Small intestine (tissue), 16 donors: ENCODE measurements at places on chromosomes 12 and 14.

DNA sequence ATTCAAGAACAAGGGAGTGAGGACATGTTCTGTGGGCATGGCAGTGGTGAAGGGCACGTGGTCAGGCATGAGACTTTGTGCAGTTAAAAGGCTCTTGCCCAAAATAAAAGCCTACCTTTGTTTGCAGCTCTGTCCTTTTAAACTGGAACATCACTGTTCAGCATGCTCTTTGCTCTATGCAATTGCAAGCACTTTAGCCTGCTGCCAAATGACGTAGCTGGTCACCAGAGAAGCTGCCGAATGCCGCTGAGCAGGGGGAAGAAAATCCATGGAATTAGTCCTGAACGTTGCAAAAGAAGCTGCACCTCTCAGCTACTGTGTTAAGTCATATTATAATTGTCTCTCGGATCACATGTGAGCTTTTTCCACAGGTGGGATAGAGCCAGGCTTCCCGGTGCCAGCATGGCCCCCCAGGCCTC, 176.3 kb upstream of the DIO2 start:
- DNase-seq: no peak

GRCh38 chr12:26741584-26742227, 91.3 kb downstream of the ITPR2 start:
- DNase-seq: no peak

DNA sequence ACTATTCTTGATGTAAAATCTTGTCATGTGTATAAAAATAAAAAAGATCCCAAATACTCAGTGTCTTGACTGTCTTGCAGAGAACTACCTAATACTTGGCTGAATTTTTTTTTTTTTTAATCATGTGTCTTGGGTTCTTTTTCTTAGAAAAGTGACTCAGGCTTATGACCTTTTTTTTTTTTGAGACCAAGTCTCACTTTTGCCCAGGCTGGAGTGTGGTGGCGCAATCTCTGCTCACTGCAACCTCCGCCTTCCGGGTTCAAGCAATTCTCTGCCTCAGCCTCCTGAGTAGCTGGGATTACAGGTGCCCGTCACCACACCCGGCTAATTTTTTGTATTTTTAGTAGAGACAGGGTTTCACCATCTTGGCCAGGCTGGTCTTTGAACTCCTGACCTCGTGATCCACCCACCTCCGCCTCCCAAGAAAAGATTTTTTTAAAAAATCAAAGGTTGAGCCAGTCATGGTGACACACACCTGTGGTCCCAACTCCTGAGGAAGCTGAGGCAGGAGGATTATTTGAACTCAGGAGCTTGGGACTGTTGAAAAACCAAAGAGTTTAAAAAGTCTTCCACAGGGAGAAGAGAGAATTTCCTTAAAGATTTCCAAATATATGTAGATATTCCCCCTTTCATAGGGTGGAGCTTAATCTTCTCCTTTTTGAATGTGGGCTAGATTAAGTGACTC, 17.7 kb upstream of the TDG start:
- DNase-seq: no peak

GRCh38 chr14:94051115-94051514, 25.0 kb downstream of the OTUB2 start:
- DNase-seq: peak; percentile 11

- DNase-seq: no peak
These were observed 115.7 kb downstream of the PTPRQ start for GRCh38 chr12:80559766-80560165.

DNA sequence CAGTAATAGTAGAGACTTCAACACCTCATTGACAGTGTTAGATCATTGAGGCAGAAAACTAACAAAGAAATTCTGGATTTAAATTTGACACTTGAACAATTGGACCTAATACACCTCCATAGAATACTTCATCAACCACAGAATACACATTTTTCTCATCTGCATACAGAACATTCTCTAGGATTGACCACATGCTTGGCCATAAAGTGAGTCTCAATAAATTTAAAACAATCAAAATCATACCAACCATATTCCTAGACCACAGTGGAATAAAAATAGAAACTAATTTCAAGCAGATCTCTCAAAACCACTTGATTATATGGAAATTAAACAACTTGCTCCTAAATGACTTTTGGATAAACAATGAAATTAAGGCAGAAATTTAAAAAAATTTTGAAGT, 82.3 kb downstream of the SLC38A4 start:
- no peak for DNase-seq

GRCh38 chr12:116323406-116324386, 46.2 kb upstream of the MED13L start:
- no peak for DNase-seq

- no peak for DNase-seq
These were observed 10.4 kb upstream of the HEATR5A start for GRCh38 chr14:31430634-31431264.

DNA sequence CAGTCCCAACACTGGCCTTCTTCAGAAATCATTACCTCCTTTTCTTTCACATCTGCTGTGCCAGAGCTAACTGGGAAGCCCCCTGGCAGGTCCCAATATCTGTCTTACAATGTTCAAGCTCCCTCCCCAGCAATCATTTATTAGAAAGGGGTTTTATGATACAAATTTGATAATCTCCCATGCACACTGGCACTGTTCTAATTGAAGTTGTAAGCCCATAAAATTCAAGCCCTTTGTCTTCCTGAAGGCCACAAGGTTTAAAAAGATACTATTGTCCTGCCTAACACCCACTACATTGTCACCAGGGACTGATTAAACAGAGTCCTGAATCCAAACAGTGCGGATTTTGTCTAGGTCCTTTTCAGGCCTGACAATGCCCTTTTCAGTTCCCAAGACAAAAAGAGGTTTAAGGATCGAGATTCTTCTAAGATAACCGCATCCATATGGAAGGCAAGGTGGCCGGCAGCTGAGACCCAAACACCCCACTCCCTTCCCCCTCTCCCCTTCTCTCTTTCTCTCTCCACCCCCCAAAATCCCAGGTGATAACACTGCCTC, 3.3 kb downstream of the NKX2-8 start:
- no peak for DNase-seq

DNA sequence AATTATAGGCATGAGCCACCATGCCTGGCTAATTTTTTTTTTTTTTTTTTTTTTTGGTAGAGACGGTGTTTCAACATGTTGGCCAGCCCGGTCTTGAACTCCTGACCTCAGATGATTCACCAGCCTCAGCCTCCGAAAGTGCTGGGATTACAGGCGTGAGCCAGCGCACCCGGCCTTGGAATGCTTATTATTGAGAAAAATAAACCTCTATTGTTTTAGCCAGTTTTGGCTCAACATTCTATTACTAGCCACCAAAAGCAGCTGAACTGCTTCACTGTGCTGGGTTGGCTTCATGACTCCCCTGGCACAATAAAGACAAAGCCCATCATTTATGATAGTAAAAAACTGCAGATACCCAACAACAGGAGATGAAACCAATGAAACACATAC, 93.5 kb upstream of the CEP83 start:
- DNase-seq: no peak

- no peak for DNase-seq
These were observed 3.5 kb downstream of the SLC15A4 start for GRCh38 chr12:128820253-128820652.

- peak; percentile 79 for DNase-seq
These were observed 1.1 kb downstream of the DCTN2 start for GRCh38 chr12:57545809-57546437.

GRCh38 chr12:79408689-79409088, 282.1 kb downstream of the PAWR start:
- DNase-seq: no peak

DNA sequence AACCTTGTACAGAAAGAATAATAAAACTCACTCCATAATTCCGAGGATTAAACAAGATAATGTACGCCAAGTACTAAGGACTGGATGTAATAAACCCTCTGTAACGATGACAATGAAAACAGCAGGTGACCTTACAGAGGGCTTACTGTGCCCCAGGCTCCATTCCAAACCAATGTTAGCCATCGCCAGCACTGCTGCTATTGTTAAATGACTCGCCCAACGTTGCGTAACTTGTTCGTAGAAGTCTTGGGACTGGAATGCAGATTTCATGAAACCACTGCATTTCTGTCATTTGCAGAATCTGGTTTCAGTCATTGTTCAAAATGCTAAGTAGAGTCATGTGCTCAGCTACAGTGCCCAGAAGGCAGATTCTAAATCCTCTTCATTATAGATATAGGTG, 728 bp upstream of the STON2 start:
- DNase-seq: peak; percentile 30

GRCh38 chr14:73262427-73263183, 25.3 kb downstream of the PAPLN start:
- no peak for DNase-seq

- DNase-seq: no peak
These were observed 3.3 kb downstream of the ETNK1 start for GRCh38 chr12:22628228-22628627.

DNA sequence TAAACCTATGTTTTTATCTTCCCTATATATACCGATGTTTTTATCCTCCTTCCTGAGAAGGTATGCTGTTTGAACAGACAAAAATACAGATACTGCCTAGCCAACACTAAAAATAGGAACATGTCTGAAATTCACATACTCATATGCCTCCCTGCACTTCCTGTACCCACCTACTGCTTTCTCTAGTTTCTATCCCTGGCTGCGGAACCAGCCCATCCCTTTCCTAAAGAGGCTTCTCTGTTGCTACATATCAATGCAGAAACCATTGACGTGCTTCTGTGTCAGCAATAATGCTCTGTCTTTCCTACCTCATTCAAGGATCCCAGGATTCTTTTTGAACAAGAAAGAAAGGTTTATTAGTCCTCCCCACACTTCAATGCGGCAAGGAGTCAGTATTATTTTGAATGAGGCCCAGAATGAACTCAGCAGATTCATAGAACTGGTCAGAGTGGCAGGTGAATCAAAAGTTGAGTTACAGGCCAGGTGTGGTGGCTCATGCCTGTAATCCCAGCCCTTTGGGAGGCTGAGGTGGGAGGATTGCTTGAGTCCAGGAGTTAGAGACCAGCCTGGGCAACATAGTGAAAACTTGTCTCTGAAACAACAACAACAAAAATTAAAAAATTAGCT, 67.8 kb upstream of the NAP1L1 start:
- DNase-seq: no peak

DNA sequence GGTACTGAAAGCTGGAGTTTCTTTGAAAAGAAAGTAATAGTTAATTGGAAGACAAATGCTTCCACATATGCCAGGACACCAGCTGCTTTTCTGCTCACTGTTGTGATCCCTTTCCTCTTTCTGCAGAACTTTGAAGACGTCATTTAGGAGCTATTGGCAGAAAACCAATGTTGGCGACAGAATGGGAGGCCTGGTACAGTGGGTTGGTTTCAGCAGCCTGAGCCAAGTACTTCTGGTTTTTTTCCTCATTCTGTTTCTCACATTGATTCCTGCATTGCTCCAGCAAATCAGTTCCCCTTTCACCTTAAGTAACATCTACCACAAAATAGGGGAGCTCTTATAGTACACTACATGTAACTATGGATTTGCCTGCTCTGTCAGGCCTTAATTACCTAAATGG, 96.9 kb downstream of the FIGNL2 start:
- DNase-seq: peak; percentile 3

DNA sequence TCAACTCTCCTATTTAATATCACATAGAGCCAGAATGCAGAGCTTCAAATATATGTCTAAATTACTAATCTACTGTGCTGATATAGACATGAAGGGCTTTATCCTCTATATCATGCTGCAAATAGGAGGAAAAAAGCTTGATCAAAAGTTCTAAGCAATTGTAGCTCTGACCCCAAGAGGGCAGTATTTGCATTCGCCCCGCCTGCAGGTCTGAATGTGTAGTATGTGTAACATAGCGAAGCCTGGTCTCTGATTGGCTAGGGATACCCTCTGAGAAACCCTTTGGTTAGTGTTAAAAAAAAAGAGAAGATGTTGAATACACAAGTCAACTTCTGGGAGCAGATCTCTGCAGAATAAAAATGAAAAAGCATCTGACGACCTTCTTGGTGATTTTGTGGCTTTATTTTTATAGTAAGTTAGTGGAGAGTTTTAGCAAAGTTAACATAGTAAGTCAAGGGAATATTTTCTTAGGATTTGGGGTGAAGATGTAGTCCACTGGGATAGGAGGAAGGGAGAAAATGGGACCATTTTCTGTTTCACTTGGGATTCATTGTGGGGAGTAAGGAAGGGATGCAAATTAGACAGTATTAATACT, 151.6 kb upstream of the OR4E1 start:
- DNase-seq: peak; percentile 5

DNA sequence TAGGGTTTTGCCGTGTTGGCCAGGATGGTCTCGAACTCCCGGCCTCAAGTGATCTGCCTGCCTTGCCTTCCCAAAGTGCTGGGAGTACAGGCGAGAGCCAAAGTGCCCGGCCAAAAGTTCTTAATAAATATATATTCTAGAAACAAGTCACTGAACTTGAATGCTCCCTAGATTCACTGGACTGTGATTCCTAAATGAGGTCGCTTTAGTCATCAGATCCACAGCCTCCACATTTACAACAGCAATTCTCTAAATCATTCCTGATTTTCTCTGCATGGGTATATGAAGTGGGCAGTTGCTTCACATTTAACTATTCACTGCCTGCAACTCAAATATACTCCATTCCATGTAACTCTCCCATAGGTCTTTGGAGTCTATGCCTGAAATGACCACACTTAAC, 813.0 kb downstream of the GALC start:
- DNase-seq: no peak

GRCh38 chr14:63051992-63052391, 6.7 kb upstream of the KCNH5 start:
- no peak for DNase-seq

DNA sequence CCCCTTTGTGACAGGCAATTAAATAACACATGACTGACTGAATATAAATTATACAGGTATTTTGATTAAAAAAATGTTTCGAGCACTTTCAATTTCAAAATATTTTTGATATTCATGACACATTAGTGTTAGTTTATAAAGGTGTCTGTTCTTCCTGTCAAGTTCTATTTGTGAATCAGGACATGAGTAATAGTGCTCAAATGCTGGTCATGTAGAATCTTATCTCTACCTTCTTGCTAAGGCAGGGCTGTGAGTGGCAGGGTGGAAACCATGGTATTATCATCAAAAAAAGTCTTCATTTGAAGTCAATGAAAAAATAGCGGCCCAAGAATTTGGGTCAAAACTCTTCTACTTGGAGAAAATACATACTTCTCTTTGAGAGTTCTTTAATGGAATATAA, 250.2 kb downstream of the DACT1 start:
- DNase-seq: no peak

DNA sequence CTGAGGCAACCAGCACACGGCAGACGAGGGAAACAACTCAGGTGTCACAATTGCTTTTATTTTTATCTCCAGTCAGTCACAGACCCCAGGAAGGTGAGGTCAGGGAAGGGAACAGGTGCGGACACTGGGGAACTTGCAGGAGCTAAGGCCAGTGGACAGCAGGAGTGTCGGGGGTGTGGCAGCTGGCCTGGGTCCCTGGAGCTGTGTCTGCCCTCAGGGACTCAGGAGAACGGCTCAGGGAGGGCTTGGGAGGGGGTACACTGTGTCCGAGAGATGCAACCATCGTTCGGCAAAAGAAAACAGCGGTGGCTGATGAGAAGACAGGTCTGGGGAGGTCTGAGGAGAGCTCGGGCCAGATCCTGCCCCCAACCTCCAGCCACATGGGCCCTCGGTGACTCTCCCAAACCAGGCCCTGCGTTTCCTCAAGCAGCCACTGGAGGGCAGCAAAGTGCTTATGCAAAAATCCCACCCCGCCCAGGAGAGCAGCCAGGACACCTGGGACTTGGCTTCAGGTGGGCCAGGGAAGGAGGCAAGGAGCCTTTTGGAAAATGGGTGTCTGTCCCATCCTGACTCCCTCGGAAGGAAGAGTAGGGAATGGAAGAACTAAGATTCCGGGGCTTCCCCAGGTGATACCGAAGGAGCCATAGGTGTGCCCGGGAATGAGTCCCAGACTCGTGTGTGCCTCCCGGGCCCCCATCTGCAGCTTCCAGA, 24.1 kb upstream of the BCDIN3D start:
- peak; percentile 80 for DNase-seq

- no peak for DNase-seq
These were observed 120.0 kb downstream of the DNAI7 start for GRCh38 chr12:25074954-25075353.
